ENCODE measurements at places on chromosomes 3 and 15.
A peak's percentile ranks its signal among the peaks of the same experiment; 100 is the strongest.

- DNase-seq: no peak
Measured at GRCh38 chr15:72387741-72388140, 10.4 kb upstream of the TMEM202 start.

- DNase-seq: no peak
Measured at GRCh38 chr3:53188136-53188685, 27.2 kb downstream of the PRKCD start.

GRCh38 chr3:69602112-69602511 is 137.2 kb upstream of the MITF start:
- DNase-seq: no peak

GRCh38 chr3:111864821-111865656 is 6.0 kb downstream of the PHLDB2 start:
- no peak for DNase-seq

DNA sequence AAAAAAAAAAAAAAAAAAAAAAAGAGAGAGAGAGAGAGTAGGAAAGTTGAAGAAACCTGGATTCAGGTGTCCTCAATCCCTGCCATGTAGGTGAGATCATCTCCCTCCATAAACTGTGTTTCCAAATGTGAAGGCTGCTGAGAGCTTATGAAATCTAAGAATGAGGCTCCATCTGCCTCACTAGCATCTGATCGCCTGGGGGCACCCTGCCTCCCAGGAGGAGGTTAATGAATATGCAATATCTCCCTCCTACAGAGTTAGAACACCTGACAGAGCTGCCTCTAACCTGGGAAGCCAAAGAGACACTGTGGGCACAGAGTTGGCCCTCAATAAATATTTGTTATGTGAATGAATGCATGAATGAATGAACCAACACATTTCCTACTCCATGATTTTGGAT is 23.8 kb upstream of the ZNF148 start:
- no peak for DNase-seq

DNA sequence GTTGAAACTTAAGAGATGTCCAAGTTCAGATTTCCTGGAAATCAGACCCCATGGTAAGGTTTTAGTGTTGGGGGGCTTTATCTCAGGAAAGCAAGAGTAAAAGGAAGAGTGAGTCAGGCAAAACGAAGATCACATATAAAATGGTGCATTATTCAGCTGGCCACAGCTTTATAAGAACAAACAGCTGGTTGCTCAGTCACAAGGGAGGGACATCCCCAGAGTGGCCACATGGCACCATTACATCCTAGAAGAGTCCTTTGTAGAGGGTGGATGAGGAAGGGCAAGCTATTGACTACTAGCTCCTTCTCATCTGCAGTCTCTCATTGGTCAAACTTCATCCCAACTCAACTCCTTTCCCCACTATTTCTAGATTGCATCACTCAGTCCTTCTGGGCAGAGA is 68.3 kb upstream of the COL8A1 start:
- no peak for DNase-seq

- DNase-seq: no peak
Measured at GRCh38 chr3:60079076-60079475, 1029.3 kb upstream of the CFAP20DC start.

DNA sequence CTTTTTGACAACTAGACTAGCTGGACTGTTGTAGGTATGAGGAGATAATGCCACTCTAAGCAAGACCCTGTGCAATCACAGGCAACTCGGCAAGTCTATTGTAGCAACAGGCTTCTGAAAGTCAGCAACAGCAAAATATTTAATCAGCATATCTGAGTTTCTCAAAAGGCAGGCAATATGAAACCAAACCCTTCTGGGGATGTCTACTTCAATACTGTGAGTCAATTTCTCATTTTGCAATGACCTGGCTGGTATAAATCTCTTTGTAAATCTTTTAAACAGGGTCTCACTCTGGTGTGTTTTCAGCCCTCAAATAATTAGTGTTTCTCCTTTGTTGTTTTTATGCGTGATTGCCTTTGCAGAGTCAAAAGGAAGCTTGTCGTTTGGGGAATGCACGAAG is 1044.5 kb downstream of the NTRK3 start:
- no peak for DNase-seq

DNA sequence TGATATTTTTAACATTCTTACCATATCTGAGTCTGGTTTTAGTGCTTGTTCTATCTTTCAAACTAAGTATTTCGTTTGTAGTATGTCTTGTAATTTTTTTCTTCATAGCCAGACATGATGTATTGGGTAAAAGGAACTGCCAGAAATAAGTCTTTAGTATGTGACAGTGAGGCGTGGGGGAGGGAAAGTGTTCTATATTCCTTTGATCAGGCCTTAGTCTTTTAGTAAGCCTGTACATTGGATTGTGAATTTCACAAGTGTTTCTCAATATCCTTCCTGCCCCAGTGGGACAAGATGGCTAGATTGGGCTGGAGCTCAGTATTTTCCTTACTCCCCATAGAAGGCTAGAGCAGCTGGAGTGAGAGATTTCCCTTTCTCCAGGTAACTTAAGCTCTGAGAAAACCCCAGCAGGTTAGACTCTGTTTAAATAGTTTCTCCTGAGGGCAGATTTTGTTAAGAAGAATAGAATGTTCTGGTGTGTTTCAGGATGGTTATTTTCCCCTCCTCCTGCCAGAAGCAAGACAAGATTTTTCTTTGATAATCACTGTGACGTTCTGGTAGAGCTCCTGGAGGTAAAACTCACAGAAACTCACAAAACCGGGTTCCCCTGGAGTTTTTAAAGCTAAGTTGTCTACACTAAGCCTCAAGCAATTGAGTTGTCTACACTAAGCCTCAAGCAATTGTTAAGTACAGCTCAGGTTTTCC is 140.7 kb upstream of the ARPP21 start:
- DNase-seq: no peak

- no peak for DNase-seq
Measured at GRCh38 chr3:42652611-42653302, 740 bp upstream of the ZBTB47 start.

DNA sequence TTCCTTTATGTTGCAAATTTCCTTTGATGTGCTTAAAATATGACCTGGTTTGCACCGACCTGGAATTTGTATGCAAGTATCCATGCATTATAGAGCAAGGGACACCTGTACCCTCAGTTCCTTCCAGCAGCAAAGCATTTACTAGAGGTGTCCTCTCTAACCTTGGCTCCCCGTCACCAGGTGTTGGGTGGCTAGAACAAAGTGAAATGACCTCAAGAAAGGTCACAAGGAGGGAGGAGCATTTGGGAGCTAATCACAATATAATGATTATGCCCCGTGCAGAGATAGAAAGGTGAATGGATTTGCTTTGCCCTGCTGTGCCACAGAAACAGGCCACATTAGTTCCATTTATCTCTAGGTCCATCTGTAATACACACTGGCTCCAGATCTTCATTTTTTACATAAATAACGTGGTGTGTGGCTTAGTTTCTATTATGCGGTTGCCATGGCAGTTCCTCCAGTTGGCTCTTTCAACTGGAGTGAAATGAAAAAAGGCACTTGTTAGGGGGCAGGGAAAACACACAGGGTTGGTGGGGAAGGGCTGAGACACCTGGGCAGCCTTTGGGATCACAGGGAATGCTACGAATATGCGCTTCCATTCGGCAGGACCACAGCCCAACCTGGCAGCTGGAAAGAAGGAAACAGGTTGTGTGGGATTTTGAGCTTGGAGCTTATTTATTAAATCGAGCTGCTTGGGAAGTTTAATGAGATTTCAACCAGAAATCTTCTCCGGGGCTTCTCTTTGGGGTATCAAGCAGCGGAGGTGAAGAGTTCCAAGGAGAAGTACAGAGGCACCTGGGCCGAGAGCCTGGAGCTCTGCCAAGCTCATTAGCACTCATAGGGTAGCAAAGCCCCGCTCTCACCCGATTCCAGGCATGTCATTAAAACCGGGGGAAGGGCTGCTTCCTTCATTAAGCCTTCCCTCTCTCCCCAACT is 233.5 kb upstream of the ST8SIA2 start:
- DNase-seq: no peak

GRCh38 chr3:124605781-124606579 is 124.3 kb upstream of the UMPS start:
- DNase-seq: no peak

- DNase-seq: no peak
Measured at GRCh38 chr15:89806559-89807550, 7.8 kb downstream of the ANPEP start.

DNA sequence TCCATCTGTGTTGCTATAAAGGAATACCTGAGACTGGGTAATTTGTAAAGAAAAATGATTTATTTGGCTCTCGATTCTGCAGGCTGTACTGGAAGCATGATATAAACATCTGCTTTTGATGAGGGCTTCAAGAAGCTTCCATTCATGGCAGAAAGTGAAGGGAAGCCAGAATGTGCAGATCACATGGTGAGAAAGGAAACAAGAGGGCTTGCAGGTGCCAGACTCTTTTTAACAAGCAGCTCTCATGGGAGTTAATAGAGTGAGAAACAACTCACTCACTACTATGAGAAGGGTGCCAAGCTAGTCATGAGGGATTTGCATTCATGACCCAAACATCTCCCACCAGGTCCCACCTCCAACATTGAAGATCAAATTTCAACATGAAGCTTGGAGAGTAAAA is 247.2 kb downstream of the ZIC4 start:
- no peak for DNase-seq

GRCh38 chr3:132354916-132355702 is 37.9 kb downstream of the ACP3 start:
- no peak for DNase-seq

- peak; percentile 78 for DNase-seq
Measured at GRCh38 chr15:62389885-62390790, 225.1 kb upstream of the C2CD4B start.

- no peak for DNase-seq
Measured at GRCh38 chr3:55884066-55884465, 397.0 kb upstream of the WNT5A start.

DNA sequence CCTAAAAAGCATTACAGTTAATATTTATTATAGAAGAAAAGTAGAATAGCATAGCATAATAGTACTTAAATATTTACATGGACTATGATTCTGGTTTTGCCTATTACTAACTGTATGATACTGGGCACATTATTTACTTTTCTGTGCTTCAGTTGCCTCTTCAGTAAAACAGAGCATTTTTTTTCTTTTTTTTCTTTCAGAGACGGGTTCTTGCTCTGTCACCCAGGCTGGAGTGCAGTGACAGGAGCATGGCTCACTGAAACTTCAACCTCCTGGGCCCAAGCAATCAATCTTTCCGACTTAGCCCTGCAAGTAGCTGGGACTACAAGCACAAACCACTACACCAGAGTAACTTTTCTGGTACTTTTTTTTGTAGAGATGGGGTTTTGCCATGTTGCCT is 47.0 kb downstream of the GYG1 start:
- DNase-seq: no peak

- DNase-seq: no peak
Measured at GRCh38 chr3:39428745-39429201, 22.3 kb downstream of the RPSA start.

DNA sequence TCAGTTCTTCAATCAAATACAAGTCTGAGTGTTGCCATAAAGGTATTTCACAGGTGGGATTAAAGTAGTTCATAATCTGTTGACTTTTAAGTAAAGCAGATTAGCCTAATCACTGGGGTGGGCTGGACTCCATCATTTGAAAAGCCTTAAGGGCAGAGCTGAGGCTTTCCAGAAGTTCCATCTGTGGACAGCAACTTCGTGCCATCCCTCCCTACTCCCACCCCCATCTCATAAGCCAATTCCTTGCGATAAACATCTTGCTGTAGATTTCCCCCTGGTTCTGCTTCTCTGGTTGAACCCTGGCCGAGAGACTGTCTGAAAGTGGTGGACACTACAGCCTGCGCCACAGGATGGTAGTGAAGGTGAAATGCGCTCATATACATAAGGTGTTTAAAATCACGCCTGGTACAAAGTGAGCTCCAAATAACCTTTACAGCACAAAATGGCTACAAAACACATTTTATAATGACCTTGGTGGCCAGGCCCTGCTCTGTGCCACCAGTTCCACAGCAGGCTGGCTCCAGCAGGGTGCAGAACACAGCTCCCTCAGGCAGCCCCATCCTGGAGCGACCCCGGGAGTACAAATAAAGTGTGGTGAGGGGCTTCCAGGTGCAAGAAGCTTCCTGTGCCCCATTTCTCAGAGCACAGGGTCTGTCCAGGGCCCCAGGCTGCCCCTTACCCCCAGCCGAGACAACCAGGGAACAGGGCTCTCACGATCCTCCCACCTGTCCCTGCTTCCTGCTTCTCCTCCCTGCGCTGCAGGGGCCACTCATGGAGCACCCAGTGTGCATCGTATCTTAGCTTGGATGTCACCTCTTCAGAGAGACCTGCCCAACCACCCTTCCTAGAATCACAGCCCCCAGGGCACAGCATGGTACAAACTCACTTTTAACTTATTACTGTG is 25.8 kb upstream of the GATA2 start:
- DNase-seq: no peak

DNA sequence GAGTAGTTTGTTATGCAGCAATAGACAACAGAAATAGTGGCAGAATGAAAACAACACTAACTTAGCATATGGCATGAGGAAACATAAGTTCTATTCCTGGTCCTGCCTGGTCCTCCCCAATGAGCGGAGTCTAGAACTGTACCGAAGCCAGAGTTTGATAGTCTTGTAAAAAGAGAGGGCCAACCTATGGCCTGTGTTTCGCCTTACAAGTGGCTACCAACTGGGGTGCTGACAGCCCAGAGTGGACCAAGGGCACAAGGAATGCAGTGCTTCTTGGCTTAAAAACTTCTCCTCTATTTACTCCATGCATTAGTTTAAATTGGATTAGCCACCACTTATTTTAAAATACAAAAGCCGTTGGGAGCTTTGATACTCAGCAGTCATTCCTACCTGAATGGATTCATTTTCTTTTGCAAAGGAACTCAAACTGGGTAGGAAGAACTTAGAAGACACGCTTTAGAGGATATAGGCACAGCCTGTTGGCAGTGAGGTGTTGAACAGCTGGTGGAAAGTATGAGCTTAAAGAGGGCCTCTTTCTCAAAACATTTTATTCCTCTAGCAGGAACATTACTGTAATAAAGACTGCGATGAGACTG is 302.9 kb downstream of the PLCL2 start:
- DNase-seq: no peak

DNA sequence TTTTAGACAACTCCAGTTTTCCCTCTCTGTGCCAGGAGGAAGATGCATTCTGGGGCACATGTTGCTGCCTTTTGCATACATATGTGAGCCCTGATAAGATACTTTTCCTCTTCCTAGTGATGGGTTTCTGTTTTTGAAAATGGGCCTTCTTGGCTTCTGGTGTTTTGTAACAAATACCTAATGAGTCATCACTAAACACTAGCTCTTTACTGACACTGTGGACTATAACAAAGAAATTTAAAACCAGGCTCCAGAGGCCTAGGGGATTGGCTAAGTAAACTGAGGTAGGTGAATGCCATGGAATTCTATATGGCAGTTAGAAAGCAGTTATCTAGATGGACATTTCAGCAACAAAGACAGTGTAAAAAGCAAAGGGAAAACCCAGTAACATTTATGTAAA is 93.4 kb upstream of the NR2E3 start:
- no peak for DNase-seq
